ENCODE measurements at places on chromosomes 12 and 14. TPM values are rescaled to one million over a fixed set of nuclear protein-coding genes. Genes with fewer than 3 reads are reported as not detected.

DNA sequence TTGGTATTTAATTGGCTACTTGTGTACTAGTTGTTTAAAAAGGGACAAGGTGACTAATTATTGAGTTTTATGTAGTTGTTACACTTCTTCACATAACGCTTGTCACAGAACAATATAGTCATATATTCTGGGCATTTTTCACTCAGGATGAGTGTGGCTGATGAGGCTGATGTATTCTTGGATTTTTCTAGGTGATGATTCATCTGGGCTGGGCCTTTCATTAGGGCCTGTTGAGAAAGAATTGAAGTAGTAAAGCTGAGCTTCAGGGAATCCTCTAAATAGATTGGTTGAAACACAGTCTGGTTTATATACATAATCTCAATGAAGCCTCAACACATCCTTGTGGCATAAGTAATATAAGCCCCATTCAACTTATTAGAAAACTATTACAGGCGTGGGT lies 445.7 kb downstream of the DAD1 start:
- peak; percentile 18 for DNase-seq

DNA sequence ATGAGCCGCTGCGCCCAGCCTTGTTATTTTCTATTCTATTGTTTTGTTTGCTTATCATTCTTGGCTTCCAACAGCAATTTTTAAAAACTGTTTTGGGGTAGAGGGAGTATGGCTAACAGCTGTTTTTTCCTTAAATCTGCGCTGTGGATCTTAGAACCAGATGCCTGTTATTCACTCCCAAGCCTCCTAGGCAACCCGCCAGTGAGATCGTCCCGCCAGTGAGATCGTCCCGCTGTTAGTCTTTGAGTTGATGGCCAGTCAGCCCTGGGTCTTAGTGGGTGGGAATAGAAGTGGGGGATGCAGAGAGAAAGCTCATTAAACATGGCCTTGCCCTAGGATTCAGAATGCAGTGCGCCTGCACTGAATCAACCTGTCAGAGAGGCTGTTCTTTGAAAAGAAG lies 67.3 kb upstream of the BICD1 start:
- DNase-seq, result peak; percentile 9

GRCh38 chr14:72495668-72496067 lies 398.2 kb downstream of the DPF3 start:
- DNase-seq, result peak; percentile 24

DNA sequence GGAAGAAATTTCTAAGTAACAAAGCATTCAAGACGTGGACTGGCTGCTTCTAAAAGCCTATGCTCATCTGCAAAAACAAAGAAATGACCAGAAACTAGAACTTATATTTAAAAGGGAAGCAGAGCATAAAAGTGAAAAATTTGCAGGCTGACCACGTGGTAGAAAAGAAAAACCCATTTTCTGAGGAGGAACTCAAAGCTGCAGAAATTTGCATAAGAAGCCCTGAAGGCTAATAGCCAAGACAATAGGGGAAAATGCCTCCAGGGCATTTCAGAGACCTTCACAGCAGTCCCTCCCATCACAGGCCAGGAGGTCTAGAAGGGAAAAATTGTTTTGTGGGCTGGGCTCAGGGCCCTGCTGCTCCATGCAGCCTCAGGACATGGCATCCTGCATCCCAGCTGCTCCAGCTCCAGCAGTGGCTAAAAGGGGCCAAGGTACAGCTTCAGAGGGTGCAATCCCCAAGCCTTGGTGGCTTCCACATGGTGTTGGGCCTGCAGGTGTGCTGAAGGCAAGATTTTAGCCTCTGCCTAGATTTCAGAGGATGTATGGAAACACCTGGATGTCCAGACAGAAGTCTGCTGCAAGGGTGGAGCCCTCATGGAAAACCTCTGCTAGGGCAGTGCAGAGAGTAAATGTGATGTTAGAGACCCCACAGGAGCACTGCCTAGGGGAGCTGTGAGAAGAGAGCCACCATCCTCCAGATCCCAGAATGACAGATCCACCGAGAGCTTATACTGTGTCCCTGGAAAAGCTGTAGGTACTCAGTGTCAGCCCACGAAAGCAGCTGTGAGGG lies 55.5 kb downstream of the CHGA start:
- no peak for DNase-seq

DNA sequence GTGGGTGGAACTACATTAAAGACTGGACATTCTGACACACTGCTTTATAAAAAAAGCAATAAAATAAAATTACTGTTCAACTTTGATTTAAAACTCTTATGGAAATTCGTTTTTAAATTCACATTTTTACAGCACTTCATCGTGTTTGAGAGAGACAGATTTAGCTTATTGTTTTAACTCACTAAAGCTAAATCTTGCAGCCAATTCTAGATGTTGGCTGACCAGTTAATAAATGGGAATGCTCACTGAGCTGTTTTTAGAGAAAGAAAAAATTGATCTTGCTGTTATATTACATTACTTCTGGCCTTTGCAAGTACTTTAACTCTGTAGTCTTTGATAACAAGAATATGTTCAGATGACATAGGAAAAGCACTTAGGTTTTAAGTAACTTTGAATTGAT lies 157.1 kb downstream of the PLCZ1 start:
- no peak for DNase-seq

DNA sequence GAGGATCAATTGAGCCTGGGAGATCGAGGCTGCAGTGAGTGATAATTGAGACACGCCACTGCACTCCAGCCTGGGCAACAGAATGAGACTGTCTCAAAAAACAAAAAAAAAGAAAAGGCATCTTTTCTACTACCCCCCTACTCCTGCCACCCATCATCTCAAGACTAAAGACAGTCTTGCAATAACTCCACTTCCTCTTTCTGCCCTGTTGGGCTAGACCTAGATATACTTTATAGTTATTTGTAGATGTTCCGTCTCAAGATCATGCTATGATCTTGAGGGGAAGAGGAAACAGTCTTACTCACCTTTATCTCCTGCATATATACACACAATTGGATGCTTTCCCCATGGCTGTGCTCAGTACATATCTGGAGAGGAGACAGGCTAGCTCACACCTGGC lies 12.1 kb upstream of the ESPL1 start:
- no peak for DNase-seq

- DNase-seq, result no peak
Measured at GRCh38 chr14:40368314-40368713, 936.1 kb upstream of the FBXO33 start.

GRCh38 chr12:11618046-11618445 lies 31.4 kb upstream of the ETV6 start:
- DNase-seq, result no peak

- DNase-seq, result peak; percentile 68
Measured at GRCh38 chr12:47817272-47818006, 2.3 kb downstream of the HDAC7 start.

The ZBTB25 gene
- total RNA-seq, result 3.6 TPM

All from GM23248 (cell line).